Kidney epithelial cell (primary cell): ENCODE measurements at places on chromosomes 7 and 10. TPM values are rescaled to one million over a fixed set of nuclear protein-coding genes. Genes with fewer than 3 reads are reported as not detected.
A peak's percentile ranks its signal among the peaks of the same experiment; 100 is the strongest.

The ACTL6B gene
- not detected in 2 replicates for total RNA-seq

The C10orf143 gene
- total RNA-seq, result 0.75 and 0.88 TPM in 2 replicates

The CXCL12 gene
- total RNA-seq, result 13.0 and 13.5 TPM in 2 replicates

The RNF32 gene
- 0.62 and 0.75 TPM in 2 replicates for total RNA-seq

The GOLGA7B gene
- 1.2 and 2.7 TPM in 2 replicates for total RNA-seq

The CH25H gene
- 0.29 and 0.34 TPM in 2 replicates for total RNA-seq

- no peak for DNase-seq
Measured at GRCh38 chr7:3154317-3154716, 110.7 kb upstream of the CARD11 start.

DNA sequence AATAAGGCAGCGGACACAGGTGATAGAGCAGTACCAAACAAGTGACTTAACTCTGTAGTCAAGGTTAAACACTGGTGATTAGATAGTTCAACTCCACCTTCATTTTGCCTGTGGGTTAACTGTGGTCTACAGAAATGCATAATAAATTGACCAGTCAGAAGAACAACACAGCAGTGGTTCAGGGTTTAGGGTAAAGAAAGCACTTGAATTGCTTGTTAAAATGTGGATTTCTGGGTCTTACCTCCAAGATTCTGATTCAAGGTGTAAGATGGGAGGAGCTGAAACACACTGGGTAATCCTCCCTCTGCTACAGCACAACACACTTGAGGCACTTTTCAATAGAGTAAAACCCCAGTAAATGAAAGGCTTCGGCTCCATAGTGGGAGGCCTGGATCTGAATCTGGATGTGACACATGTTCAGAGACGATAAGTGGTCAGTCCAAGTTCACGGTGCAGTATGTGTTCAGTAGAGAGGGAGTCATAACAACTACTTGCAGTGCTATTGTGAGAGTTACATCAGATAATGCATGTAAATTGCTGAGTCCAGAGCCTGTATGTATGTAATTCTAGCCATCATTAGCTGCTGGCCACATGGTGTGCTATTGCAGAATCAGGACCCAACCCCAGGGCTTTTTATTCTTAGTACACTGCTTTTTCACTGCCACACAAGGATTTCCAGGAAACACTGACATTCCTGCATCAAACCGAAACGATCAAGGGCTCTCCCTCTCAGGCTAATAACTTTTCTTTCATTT lies 141.7 kb downstream of the SORCS1 start:
- no peak for DNase-seq

DNA sequence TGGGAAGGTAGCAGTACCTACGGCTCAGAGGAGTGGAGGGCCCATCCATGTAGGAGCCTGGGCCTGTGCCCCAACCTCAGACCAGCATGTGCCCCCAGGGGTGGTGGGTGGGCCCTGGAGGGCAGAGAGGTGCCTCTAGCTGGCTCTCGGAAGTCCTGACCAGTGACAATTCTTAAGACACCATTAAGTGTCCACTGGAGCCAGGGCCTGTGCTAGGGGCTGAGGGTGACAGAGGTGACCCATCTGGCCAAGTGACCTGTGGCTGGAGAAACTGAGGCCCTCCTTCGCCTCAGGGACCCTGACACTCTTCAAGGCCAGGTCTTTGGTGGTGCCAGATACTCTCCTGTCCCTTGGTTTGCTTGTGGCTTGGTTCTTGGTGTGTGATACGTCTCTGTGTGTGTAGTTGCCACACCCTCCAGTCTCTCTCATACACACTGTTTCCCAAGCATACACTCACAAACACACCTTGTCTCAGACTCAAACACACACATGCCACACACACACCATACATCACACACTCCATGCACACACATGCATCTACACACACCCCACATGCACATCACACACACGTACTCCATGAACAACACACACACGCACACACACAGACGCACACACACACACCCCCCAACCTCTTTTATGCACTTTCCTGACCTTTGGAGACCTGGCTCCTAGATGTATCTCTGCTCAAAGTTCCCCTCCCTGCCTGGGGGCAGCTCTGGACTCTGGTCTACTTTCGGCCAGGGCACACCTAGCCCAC lies 897 bp upstream of the RAMP3 start:
- no peak for DNase-seq

- DNase-seq, result no peak
Measured at GRCh38 chr10:69056129-69056528, 31.8 kb upstream of the SRGN start.

- DNase-seq, result peak; percentile 54
Measured at GRCh38 chr7:95011146-95011928, 103.9 kb downstream of the PPP1R9A start.

DNA sequence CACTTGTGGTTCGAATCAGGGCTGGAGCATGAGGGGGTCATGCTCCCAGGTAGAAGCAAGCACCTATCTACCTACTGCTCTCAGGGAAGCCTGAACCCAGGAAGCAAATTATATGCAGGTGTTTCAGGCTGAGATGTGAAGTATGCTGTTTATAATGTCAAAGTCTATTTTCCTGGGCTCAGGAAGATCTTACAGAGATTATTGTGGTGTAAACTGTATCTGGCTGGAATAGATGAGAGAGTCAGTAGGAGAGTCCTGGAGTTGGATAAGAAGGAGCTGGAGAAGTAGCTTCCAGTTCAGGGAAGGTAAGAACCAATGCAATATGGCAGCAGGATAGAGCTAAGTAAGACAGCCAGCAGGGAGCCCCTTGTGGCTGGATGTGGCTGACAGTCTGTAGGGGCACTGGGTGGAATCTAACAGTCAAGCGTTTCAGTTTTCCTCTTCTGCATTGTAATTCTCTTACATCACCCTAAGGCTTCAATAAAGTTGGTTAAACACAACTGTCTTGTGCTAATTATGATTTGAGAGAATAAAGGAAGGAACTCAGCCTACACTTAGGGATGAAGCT lies 105.9 kb upstream of the EEPD1 start:
- no peak for DNase-seq

DNA sequence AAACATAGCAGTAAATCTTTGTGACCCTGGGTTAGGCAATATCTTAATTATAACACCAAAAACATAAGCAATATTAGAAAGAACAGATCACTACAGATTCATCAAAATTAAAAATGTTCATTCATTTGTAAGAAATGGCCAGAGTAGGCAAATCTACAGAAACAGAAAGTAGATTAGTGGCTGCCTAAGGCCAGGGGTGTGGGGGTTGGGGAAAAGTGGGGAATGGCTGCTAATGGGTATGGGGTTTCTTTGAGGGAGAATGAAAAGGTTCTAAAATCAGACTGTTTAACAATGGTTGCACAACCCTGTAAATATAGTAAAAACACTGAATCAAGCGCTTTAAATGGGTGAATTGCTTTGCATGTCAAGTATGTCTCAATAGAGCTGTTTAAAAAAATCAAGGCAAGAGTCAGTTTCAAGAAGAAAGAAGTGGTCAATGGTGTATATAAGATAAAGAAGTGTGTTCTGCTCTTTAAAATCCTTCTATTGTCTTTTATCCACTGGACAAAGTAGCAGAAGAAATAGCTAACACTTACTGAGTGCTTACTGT lies 42.6 kb downstream of the CDK6 start:
- DNase-seq, result no peak

DNA sequence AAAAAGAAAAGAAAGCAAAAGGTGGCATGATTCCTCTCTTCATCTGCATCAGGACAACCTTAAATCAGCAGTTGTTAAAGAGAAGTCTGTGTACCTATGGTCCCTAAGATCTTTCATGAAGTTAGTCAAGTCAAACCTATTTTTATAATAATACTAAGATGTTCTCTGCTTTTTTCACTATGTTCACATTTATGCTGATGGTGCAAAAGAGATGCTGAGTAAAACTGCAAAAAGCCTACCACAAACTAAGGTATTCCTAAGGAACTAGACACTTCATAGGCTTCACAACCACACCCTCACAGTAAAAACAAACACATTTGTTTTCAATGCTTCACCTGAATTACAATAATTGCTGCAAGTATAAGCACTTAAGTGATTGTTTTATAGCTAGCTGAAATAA lies 43.3 kb downstream of the SLC16A9 start:
- no peak for DNase-seq

DNA sequence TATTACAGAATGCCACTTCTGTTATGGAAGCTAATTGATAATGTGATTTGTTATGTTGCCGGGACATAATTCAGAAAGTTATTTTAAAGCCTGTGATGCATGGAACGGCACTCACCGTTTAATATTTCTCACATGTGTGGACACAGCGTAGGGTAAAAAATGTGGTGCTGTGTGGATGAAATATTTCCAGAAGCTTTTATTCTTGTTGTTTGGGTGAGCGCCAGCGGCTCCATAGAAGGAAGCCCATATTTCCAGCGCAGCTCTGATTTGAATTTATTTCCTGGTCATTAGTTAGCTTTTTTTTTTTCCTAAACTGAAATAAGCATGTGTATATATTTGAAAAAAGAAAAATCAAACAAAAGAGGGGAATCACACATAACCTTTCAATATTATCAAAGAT lies 20.2 kb upstream of the NKX6-2 start:
- DNase-seq, result no peak

GRCh38 chr10:73850211-73850610 lies 24.1 kb downstream of the CAMK2G start:
- no peak for DNase-seq

DNA sequence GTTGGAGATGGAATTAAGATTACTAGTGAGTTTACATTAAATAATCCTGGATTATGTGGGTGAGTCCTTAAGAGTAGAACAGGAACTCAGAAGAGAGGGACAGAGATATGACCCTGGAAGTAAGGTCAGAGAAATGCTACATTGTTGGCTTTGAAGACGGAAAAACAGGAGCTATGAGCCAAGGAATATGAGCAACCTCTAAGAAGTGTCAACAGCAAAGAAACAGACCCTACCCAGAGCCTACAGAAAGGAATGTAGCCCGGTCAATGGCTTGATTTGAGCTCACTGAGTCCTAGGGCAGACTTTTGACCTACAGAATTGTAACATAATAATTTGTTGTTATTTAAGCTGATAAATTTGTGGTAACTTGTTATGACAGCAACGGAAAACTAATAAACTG lies 304.9 kb downstream of the IPMK start:
- DNase-seq, result no peak

DNA sequence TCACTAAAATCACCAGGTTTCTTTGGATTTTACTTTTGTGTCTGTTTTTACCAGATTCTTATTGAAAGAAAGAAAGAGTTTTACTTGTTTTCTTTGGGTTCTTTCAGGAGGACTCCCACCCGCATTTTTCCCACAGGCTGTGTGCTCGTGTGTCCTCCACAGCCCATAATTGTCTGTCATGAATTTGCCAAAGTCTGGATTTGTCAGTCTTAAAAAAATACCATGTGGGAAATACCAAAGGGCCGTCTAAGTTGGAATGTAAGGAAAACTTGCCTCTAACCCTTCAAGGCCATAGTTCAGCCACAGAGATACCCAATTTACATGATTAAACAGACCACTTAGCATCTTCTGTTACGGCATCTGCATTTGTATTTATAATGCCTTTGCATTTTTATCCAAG lies 41.3 kb upstream of the INHBA start:
- no peak for DNase-seq

DNA sequence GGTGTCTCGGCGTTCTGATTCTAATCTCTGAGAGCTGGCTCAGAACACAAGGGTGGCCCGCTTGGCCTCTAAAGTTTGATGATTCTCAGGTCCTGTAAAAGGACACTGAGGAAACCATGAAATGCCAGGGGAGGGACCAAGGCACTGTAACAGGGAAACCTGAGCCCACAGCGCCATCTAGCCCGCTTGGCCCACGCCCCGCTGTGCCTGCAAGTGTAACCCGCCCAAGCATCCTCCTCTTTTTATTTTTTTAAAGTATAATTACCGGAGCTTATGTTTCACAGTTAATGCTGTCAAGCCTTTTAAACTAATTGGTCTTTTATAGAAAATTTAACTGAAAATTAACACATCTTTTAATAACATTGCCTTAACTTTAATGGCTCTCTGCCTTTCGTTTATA lies 734.7 kb downstream of the KCNMA1 start:
- DNase-seq, result no peak

DNA sequence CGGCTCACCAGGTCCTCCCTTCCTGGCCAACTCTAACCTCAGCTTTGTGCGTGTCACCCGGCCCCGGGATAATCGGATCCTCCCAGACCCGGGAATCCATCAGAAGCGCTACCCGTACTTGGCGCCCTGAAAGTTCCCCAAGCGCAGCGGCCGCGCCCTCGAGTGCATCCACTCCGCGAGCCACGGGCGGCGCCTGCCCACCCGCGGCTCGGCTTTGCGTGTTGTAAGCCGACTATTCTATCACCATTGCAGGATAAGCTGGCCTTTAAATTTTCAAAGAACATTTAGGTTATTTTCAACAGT lies 35.7 kb upstream of the EBLN1 start:
- DNase-seq, result no peak

- peak; percentile 60 for DNase-seq
Measured at GRCh38 chr10:72107325-72108003, 19.1 kb upstream of the SPOCK2 start.

DNA sequence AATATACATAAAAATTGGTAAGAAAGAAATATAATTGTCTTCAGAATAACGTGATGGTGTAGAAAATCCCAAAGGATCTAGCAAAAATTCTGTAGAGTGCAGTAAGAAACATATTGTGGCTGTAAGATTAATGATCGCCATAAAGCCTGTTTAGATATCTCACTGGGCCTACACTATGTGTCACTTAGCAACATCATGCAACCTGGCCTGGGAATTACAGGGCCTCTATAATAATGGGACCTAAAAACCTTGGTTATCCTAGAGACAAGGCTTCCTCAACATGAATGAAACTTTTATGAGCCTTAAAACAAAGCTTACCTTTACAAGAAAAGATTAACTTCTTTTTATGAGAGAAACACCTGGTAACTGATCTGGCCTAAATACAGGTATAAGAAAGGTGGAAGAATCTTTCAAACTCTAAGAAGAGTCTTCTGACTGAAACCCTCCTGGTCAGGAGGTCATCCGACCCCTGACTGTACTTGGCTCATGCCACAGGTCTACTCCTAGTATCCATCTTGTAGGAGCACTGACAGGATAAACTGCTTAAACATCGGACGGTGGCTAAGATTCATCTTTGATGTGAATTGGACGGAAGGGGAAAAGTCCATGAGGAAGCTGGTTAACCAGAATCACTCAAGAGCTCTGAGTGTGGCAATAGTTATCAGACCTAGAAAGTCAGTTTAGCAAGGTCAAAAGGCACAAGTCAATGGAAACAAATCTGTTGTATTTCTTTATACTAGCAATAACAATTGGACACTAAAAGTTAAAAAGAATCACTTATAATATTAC lies 1155.1 kb upstream of the SORCS1 start:
- DNase-seq, result no peak

DNA sequence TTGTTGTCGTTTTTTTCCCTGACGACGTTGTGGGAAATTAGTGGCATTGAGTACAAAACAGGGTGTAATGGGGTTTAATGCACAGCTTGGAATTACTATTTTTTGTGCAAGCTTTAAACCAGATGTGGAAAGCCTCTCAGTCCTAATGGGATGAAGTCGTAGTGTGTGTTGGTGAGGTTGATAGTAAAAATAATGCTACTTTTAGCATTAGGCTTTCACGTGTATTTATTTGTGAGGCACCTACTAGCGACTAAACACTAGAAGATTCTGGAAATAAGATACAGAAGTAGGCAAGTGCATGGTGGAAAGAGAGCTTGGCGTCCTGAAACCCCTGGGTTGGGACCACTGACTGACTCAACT lies 588 bp upstream of the ORC5 start:
- DNase-seq, result no peak
